Skin of body (tissue), 3 donors: ENCODE measurements at places on chromosomes 12 and 14. TPM values are rescaled to one million over a fixed set of nuclear protein-coding genes. Genes with fewer than 3 reads are reported as not detected.
A peak's percentile ranks its signal among the peaks of the same experiment; 100 is the strongest.

DNA sequence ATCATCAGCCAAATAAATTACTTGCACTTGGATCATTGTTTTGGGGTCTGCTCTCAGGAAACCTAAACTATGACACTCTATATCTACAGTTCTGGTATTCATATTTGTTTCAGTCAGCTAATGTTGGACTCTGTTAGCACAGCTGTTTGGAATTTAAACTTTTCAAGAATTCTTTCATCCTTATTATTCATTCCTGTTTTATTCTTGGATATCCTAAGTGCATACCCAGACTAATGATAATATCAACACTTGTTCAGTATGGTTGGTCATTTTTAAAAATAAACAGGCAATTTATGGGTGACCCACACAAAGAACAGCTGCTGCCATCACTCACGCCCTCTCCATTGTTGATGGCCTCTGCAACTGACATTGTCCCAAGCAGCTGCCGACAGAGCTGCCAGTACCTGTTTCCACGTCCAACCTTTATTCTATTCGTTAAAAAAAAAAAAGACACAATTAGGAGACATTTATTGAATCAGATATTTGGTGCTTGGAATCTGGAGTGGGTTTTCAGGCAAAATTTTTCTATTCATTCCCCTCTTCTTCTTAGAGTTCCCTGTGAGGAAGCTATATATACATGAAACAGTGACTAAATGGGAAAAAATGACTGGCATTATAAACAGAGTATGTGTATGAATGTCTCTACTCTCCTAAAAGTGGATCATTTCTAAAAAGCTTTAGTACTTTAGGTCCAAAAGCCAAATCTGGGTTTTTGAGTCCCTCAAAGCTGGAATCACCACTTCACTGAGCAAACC lies 252.1 kb upstream of the NAV3 start:
- peak; percentile 55 for DNase-seq

DNA sequence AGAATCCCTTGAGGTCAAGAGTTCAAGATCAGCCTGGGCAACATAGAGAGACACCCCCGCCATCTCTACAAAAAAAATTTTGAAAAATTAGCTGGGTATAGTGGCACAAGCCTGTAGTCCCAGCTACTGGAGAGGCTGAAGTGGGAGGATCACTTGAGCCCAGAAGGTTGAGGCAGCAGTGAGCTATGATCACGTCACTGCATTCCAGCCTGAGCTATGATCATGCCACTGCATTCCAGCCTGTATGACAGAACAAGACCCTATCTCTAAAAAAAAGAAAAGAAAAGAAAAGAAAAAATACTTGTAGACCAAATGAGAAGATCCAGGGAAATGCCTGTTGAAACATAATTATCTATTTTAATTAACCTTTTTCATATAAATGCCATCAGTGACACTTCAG lies 93.8 kb upstream of the MDM1 start:
- no peak for DNase-seq

Gene RND1
- total RNA-seq: 1.1 TPM

Gene KRT6C
- 3.5 TPM for total RNA-seq

Gene ANP32D
- total RNA-seq: not detected

DNA sequence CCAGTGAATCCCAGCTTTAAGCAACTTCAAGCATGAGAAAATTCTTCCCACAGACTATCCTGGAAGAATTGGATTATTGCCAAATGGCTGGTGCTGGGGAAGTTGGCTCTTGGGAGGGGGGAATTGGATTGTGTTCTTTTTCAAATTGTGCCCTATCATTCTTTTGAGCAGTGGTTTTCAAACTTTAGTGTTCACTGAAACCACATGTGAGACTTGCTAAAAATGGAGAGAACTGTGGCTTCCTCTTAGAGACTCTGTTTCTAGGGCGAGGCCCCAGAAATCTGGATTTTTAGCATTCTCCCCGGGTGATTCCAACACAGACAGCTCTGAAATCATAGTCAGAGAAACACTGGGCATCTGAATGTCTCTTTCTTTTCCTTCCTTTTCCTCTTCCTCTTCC lies 14.3 kb upstream of the OTUB2 start:
- peak; percentile 5 for DNase-seq

Gene RARG
- 65.2 TPM for total RNA-seq

Gene DCN
- total RNA-seq: 1,233 TPM

- DNase-seq: no peak
These were observed 28.9 kb downstream of the GSG1 start for GRCh38 chr12:13074396-13075117.

Gene KRT3
- 0.10 TPM for total RNA-seq

Gene RNASE7
- 0.79 TPM for total RNA-seq

DNA sequence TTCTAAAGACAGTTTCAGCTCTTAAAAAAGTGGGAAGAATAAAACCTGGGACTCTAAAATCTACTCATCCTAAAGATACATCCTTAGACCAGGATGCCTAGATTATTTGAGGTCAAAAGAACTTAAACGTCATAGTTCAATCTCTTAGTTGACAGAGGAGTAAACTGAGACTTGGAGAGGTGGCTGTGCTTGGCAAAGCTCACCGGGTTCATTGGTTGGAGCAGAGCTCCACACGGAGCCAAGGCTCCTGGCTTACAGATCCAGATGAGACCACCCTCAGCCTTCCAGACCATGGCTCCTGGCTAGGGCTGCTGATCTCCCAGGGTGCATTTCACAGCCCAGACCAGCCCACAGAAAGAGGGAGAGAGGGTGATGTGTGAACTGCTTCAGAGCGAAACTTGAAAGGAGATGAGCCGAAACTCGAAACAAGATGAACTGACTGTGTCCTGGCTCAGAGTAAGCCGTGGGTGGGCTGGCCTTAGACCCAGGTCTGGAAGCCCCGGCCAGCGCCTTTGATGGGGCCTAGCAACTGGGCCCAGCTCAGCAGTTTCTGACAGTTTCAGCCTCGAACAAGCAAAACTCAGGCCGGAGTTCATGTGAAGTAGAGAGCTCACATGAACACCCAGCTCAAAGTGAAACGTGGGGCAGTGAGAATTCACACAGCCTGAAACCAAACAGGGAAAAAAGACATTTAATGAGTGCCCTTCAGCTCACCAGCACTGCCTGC lies 1044.8 kb downstream of the BCL11B start:
- no peak for DNase-seq

- no peak for DNase-seq
These were observed 389.2 kb downstream of the RAD51B start for GRCh38 chr14:68208626-68209317.

Gene M6PR
- 95.6 TPM for total RNA-seq

Gene RDH16
- total RNA-seq: 0.69 TPM

DNA sequence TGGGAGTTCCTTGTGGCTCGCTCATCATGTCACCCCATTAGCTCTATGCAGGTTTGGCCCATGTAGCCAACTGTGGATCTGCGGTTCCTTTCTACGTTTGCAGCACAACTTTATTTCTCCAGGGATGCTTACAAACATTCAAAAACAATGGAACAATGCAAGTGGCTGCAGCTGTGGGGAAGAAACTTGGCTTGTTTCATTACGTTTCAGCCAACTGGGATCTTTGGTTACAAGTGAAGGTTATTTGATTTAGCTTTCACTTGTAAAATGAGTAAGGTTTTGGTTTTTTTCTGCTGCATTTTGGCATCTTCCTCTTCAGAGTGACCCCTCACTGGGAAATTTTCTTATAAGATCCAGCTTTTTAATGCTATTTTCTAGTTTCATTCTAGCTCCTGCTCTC lies 105.9 kb downstream of the PLXNC1 start:
- peak; percentile 75 for DNase-seq

GRCh38 chr12:124739953-124740561 lies 123.6 kb downstream of the SCARB1 start:
- no peak for DNase-seq

Gene AGAP2
- 1.1 TPM for total RNA-seq

GRCh38 chr12:122032580-122032979 lies 10.9 kb downstream of the BCL7A start:
- no peak for DNase-seq

DNA sequence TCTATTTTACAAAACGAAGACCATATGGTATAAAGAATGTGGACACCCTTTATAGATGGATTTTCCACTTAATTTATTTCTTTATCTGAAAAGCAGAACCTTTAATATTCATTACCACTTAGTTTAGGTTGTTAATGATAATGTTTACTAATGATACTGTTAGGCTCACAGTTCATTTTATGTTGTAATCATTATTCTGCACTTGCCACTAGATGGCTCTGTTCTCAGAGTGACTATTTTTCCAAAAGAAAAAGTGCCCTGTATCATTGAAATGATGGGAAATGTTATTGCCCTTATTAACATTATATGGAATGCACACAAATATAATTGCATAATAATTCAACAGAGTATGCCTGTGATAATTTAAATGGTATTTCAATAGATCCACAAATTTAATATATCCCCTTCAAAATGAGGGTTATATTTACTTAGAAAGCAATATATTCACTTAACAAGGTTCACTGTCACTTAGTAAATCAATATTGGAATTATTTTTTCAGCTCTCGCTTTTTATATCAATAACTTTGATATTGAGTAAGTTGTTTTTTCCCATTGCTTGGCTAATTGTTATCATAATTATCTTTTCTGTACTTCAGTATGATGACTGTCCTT lies 95.7 kb downstream of the PDE3A start:
- no peak for DNase-seq

Gene SIX4
- total RNA-seq: 4.4 TPM

DNA sequence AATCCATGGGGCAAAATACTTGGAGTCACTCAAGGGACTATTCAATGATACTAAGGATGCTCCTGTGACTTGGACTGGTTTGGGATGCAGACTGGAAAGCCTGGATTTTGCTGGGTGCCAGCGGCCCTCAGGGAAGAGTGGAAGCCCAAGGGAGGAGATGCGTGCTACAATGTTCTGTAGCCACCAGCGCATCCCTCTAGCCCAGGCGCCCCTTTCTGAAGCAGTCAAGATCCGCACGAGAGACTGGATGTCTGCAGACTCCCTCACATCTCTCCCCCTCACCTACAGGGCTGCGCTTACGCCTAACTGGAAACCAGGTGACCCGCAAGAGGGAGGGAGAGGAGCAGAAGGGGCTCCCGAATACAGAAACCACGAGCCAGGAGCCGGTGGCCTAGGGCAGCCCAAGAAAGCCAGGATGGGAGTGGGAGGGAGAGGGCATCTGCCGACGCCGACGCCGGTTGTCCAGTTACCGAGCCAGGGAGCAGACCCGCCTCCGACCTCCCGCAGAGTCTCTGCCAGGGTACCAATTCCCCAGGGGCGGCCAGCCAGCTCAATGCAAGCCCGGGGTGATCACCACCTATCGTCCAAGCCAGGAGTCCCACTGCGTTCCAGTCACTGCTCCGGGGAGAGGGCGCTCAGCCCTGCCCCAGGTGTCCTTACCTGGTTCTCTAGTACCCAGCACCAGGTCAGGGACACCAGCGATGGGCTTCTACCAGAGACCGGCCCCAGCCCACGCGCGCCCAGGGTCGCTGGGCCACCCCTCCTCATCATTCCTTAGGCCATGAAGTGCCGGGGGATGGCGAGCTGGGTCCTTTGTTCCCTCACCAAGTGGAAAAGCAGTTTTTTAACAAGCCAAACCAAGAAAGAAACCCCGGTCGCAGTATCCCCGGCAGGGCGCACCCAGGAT lies 1.2 kb downstream of the NTN4 start:
- no peak for DNase-seq

Gene ACADS
- total RNA-seq: 12.3 TPM

Gene RPS26
- 200 TPM for total RNA-seq

DNA sequence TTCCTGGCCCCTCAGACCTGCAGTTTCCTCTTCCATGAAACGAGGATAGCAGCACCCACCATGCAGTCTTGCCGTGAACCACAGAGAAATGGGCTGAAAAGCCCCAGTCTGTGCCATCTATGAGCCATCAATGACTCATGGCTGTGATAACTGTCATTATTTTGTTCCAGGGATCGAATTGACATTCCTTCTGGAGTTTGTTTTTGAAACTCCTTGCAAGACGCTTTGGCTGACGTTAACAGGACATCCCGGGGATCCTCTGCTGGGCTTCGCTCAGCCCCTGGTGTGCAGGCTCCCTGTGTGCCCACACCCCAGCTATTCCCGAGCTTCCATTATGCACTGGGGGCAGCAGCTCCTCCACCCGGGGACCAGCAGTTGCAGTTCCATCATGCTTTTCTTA lies 33.8 kb downstream of the MMAB start:
- DNase-seq: no peak

Gene SLC10A1
- total RNA-seq: not detected

DNA sequence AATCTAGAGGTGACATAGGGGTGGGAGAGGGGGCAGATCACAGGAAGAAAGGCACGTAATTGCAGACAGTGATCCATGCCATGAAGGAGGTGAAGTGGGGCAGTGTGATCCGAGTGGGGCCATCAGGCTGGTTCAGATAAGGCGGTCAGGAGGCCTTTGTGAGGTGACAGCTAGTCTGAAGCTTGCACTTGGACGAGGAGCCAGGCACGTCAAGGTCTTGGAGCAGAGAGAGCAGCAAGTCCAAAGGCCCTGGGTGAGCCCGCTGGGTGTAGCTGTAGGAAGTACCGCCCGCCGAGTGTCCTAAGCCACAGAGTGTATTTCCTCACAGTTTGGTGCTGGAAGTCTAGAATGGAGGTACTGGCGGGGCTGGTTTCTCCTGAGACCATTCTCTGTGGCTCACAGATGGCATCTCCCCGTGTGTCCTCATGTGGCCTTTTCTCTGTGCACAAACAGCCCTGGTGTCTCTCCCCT lies 23.6 kb downstream of the RHOF start:
- DNase-seq: no peak

Gene RERG
- 18.6 TPM for total RNA-seq

GRCh38 chr14:73465823-73466532 lies 7.6 kb upstream of the NUMB start:
- DNase-seq: no peak

Gene ANO4
- total RNA-seq: 0.20 TPM

GRCh38 chr12:85531341-85531740 lies 251.3 kb downstream of the ALX1 start:
- no peak for DNase-seq

GRCh38 chr12:82383930-82384552 lies 25.7 kb downstream of the METTL25 start:
- no peak for DNase-seq

DNA sequence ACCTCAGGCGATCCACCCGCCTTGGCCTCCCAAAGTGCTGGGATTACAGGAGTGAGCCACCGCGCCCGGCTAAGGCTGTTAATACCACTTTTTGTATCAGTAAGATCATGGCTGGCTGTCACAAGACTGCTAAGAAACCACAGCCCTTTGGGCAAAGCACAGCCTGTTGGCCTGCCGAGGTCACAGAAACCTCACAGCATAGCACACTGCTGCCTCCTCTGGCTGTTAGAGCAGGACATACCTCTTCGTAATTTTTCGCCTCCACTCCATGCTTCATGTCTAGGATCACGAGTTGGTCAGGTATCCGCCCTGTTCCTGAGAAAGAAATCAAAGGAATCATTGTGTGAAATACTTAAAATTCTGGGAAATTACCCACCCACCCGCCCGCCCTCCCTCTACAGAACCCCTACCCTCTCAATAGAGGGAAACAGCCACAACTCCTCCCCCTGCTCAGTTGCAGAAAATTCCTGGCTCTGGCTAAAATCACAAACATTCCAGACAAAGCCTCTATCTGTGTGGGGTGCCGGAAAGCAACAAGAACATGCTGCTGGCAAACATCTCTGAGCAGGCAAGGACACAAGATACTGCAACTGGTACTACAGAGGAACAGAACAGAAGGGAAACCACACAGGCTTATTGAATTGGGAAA lies 20.7 kb upstream of the NEK9 start:
- peak; percentile 54 for DNase-seq
